T-helper 17 cell (primary cell): ENCODE measurements at places on chromosomes 16 and 17. TPM values are rescaled to one million over a fixed set of nuclear protein-coding genes. Genes with fewer than 3 reads are reported as not detected.
A peak's percentile ranks its signal among the peaks of the same experiment; 100 is the strongest.

Gene CEP295NL
- total RNA-seq, result 2.0 TPM

Gene GNG13
- total RNA-seq, result not detected

Gene UTS2R
- total RNA-seq, result not detected

Gene IL4R
- 156 TPM for total RNA-seq

Gene PRSS21
- total RNA-seq, result 1.6 TPM

Gene IKZF3
- total RNA-seq, result 106 TPM

Gene SHCBP1
- 4.0 TPM for total RNA-seq

Gene CACNG1
- total RNA-seq, result not detected

DNA sequence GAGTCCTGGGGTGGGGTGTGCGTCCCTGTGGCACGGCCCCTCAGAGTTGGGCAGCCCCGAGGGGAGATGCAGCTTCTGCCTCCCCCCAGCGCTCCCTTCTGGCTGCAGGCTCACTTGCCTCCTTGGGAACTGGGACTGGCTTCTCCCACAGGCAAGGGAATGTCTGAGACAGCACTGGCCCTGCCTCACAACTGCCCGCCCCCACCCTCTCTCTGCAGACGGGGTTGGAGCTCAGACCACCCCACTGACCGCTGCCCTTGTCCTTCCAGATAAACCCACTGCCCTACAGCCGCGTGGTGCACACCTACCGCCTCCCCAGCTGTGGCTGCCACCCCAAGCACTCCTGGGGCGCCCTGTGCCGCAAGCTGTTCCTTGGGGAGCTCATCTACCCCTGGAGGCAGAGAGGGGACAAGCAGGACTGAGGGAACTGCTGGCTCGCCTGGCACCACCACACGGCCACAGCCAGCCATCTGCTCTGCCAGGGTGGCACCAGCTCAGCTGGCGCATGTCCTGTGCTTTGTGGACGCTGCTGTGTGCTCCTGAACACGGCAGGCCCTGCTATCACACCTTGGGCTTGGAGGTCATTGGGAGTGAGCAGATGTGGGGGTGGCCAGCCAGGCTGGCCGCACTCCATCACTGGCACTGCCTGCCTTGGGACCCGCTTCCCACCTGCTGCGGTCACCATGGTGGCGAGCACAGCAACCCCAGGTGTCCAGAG, 7.1 kb upstream of the RAB40C start:
- H3K27ac ChIP-seq, result no peak overlapping the region
- DNase-seq, result no peak
- peaks cover 6% of the 10 kb centered on the region for H3K4me1 ChIP-seq
- no peak overlapping the region for H3K4me3 ChIP-seq

DNA sequence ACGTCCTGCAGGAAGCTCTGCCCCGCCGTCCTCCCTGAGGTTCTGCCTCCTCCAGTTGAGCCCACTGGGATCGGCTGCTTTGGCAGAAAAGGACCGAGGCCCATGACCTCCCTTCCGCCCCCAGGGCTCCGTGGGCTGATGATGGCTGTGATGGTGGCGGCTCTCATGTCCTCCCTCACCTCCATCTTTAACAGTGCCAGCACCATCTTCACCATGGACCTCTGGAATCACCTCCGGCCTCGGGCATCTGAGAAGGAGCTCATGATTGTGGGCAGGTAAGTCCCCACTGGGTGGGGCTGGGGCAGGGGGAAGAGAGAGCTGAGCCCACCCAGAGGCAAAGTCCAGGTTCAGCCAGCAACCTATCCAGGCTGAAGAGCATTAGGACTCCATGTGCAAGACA, 61.1 kb downstream of the SLC5A11 start:
- H3K4me3 ChIP-seq, result no peak overlapping the region
- H3K27ac ChIP-seq, result no peak overlapping the region
- peaks cover 3% of the 10 kb centered on the region for H3K4me1 ChIP-seq

DNA sequence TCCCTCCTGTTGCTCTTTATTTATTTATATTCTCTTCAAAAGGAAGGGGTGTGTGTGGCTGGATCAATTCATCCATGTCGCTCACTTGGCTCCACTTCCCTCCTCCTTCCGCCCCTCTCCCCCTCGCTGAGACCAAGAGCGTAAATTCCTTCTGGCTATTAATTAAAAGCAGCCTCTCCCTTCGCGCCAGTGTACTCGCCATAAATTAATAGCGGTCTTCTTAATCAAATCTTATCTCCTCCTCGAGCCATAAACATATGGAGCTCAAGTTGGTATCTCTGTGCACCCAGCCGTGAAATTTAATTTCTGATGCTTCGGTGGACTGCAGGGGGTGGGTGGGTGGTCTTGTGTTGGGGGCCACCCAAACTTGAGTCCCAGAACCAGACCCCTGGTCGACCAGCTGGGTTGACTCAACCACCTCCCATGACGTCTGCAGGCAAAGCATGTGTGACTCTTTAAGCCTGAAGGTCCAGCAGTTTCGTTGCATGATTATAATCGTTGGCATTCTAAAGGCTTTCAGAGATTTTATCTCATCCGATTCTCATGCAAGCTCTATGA, 57.9 kb downstream of the SDK2 start:
- no peak for DNase-seq
- H3K4me1 ChIP-seq, result peaks cover 24% of the 10 kb centered on the region
- H3K27ac ChIP-seq, result peak overlapping the region; percentile 19

- H3K27ac ChIP-seq, result no peak within 1 kb of the TSS
- peaks cover 2% of the 10 kb centered on the region for H3K4me1 ChIP-seq
- no peak for DNase-seq
- peaks cover 48% of the 10 kb centered on the region for H3K27me3 ChIP-seq
- no peak within 1 kb of the TSS for H3K4me3 ChIP-seq
These were observed at the start of gene GLP2R for GRCh38 chr17:9825641-9826150. TSS of gene GLP2R (plus strand) at chr17:9825924. CDS start at chr17:9826064, 140 bp downstream.

GRCh38 chr17:40025991-40026815, 11.0 kb downstream of the CSF3 start:
- H3K4me3 ChIP-seq, result peak overlapping the region; percentile 78
- DNase-seq, result no peak
- peaks cover 26% of the 10 kb centered on the region for H3K4me1 ChIP-seq
- H3K36me3 ChIP-seq, result peaks cover 7% of the 10 kb centered on the region
- no peaks in the 10 kb centered on the region for H3K27me3 ChIP-seq
- peak overlapping the region; percentile 62 for H3K27ac ChIP-seq

- DNase-seq, result no peak
- no peaks in the 10 kb centered on the region for H3K27me3 ChIP-seq
- H3K36me3 ChIP-seq, result peaks cover 14% of the 10 kb centered on the region
- H3K4me3 ChIP-seq, result no peak overlapping the region
- H3K4me1 ChIP-seq, result no peaks in the 10 kb centered on the region
These were observed 9.6 kb downstream of the LDAF1 start for GRCh38 chr16:21167929-21168602.

DNA sequence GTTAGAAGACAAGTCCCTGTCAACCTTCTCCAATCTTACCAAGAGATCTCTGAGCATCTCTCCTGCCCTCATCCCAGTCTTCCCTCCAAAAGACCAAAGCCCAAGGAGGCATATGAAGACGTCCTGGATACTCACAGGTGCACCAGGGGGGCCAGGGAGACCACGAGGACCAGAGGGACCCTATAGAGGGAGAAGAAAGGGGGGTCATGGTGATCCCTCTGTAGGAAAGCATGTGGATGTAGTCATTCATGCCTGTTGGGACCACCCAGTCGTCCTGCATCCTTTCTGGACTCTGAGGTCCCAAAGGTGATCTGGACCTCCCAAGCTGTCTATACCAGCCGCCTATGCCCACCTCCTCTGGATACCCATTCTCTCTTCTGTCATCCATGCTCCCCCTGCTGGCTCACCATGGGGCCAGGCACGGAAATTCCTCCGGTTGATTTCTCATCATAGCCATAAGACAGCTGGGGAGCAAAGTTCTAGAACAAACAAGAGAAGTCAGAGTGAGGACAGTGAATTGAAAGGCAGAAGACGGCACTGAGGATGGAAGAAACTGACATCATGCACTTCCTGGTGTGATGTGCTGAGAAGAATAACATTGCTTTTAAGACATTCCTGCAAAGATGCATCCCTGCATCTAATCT, 3.3 kb downstream of the COL1A1 start:
- H3K4me3 ChIP-seq, result no peak overlapping the region
- peaks cover 46% of the 10 kb centered on the region for H3K27me3 ChIP-seq
- peaks cover 6% of the 10 kb centered on the region for H3K36me3 ChIP-seq
- peak overlapping the region; percentile 90 for H3K27ac ChIP-seq
- peak; percentile 23 for DNase-seq

DNA sequence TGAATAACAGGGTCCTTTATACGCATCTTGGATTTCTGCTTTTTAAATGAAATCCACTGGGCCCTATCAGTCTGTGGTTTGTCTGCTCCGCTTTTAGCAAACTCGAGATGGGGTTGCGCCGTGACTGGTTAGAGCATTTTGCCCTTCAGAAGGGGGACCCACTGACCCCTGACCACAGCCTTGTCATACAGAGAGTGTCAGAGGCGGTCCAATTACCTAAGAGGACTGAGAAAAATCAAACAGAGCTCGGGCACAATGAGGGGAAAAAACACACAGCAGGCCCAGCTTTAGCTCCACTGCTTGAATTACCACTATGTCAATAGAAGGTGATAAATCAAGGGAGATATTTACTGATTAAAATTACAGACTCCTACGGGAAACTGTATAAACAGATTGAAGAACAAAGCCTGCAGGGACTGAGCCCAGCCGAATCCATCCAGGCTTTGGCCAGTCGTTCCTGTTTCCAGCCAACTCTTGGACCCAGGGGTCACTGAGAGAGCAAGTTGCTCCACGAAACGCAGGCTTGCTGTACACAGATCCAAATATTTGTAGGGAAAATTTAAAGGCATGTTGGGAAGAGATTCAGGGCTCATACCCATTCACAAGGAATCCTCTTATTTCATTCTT, 131.9 kb upstream of the ZFHX3 start:
- no peak overlapping the region for H3K27ac ChIP-seq
- H3K36me3 ChIP-seq, result no peaks in the 10 kb centered on the region

DNA sequence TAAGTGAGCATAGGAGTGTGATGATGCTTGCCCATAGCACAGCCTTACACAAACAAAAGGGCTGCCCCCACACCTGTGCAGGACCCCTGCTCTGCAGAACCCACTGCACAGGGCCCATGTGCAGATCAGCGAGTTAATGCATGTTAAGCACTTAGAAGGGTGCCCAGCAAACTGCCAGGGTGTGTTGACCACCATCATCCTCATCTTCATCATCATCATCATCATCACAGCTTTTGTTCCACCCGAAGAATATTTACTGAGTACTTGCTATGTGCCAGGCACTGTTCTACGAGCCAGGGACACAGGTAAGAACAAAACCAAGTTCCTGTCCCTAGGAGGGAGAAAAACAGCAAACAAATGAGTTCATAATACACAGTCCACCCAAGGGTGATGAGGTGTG, 11.9 kb downstream of the WFDC1 start:
- H3K4me3 ChIP-seq, result no peak overlapping the region
- no peaks in the 10 kb centered on the region for H3K36me3 ChIP-seq
- H3K27ac ChIP-seq, result no peak overlapping the region
- H3K27me3 ChIP-seq, result peaks cover 65% of the 10 kb centered on the region
- H3K4me1 ChIP-seq, result no peaks in the 10 kb centered on the region

GRCh38 chr17:67576471-67577115, 141.1 kb upstream of the NOL11 start:
- no peak for DNase-seq
- peaks cover 13% of the 10 kb centered on the region for H3K4me1 ChIP-seq
- no peak overlapping the region for H3K27ac ChIP-seq
- peaks cover 11% of the 10 kb centered on the region for H3K36me3 ChIP-seq
- no peaks in the 10 kb centered on the region for H3K27me3 ChIP-seq

- DNase-seq, result no peak
- peaks cover 4% of the 10 kb centered on the region for H3K36me3 ChIP-seq
- peaks cover 17% of the 10 kb centered on the region for H3K27me3 ChIP-seq
- H3K4me1 ChIP-seq, result peaks cover 7% of the 10 kb centered on the region
- H3K27ac ChIP-seq, result no peak overlapping the region
These were observed 25.7 kb upstream of the ANKRD40CL start for GRCh38 chr17:50793007-50793406.

DNA sequence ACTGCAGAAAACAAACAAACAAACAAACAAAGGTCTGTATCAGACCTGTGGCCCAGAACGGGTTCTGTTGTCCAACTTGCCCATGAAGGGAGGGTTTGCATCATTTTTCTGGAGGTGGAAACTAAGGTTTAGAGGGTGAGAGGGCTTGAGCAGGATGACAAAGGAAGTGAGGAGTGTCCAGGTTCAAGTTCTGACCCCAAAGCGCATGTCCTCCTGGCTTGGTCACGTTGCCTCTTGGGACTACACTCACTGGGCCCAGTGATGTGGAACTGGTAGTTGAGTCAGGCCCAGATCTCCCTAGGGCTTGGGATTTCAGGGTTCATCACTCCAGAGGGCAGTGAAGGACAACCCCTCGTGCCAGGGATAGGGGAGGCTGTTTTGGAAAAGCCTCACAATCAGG, 1.8 kb downstream of the SREBF1 start:
- peak overlapping the region; percentile 98 for H3K27ac ChIP-seq
- DNase-seq, result no peak
- H3K27me3 ChIP-seq, result no peaks in the 10 kb centered on the region
- peaks cover 2% of the 10 kb centered on the region for H3K36me3 ChIP-seq
- H3K4me3 ChIP-seq, result peak overlapping the region; percentile 91

DNA sequence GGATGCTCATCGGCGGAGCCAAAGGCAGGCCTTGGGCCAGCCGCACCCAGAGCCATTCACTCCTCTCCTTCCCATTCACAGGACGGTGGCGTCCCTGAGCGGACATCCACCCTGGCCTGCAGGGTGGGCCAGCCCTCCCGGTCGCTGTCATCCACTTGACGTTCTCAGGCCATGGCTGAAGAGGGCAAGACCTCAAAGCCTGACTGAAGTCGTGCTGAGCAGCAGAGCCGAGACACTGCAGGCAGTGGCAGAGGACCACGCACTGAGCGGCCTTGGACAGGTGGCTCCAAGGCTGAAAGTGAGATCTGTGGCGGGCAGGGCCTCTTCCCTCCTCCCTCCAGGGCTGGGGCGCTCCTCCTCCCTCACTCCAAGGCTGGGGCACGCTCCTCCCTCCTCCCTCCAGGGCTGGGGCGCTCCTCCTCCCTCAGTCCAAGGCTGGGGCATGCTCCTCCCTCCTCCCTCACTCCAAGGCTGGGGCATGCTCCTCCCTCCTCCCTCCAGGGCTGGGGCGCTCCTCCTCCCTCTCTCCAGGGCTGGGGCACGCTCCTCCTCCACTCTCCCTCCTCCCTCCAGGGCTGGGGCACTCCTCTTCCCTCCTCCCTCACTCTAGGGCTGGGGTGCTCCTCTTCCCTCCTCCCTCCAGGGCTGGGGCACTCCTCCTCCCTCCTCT, 24.1 kb downstream of the GNPTG start:
- no peaks in the 10 kb centered on the region for H3K36me3 ChIP-seq
- H3K4me1 ChIP-seq, result peaks cover 11% of the 10 kb centered on the region
- H3K4me3 ChIP-seq, result no peak overlapping the region
- no peak overlapping the region for H3K27ac ChIP-seq

GRCh38 chr16:55179411-55179810, 144.6 kb upstream of the IRX6 start:
- H3K4me3 ChIP-seq, result no peak overlapping the region
- no peaks in the 10 kb centered on the region for H3K36me3 ChIP-seq
- no peak for DNase-seq
- H3K4me1 ChIP-seq, result no peaks in the 10 kb centered on the region
- H3K27ac ChIP-seq, result no peak overlapping the region
